Activated CD4-positive, alpha-beta T cell treated with anti-CD3 and anti-CD28 coated beads, Interleukin-2, amount 50 U/mL, for 48 hours (primary cell): ENCODE measurements at places on chromosomes 16 and 17.

- DNase-seq, result no peak
These were observed 36.5 kb downstream of the CYTH1 start for GRCh38 chr17:78745407-78746088.

DNA sequence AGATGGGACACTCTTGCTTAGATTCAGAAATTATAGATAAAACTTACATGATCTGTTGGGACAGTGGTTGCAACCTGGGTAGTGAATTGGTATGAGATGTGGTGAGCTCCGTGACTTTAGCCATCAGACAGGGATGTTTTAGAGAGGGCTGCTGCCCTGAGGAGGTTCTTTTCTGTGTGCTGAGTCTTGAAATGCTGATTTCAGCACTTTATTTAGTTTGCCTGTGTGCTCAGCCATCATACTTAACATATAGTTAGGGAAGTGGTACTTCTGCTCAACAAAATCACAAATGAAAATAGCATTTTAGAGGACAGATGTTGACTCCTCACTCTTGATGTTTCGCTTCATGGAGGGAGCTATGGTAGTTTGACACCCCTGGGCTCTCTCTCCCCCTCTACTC lies 95.9 kb upstream of the CDH13 start:
- DNase-seq, result no peak

DNA sequence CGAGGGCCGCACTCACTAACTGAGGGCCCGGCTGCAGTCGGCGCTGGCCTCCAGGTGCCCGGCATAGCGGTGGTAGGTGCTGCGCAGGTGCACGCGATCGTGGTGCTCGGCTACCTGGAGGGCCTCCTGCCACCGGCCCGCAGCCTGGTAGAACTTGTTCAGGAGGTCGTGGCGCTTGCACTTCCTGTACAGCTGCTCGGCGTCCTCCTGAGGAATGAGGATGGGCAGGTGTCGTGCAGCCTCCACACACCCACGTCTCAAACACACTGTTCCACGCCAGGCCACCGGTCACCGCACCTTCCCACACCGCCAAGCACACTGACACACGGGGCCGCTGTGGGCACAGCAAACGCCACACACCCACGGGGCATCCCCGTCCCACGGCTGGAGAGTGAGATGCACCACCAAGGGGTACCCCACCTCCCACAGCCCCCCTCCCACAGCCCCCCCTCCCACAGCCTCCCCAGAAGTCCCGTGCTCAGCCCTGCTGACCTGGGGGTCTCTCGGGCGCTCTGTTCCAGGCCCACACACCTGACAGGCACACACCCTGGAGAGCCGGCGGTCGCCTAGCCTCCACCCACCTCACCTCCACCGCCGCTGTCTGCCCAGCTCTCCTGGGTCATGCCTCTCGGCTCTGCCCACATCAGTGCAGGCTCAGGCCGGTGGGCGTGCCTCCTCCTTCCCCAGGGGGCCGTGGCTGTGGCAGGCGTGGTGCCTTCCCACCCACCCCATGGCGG lies 7.4 kb upstream of the TMEM204 start:
- DNase-seq, result no peak

DNA sequence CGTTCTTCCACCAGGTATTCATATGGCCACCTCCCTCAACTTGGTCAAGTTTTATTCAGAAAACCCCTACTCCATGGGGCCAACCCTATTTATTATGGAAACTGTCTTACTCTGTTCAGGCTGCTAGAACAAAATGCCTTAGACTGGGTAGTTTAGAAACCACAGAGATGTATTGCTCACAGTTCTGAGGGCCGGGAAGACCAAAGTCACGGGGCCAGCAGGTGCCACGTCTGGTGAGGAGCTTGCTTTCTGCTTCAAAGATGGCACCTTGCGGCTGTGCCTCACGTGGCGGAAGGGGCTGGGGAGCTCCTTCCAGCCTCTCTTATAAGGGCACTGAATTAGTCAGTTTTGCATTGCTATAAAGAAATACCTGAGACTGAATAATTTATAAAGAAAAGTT lies 74.3 kb downstream of the AXIN2 start:
- no peak for DNase-seq

GRCh38 chr16:74837056-74837455 lies 62.4 kb upstream of the FA2H start:
- DNase-seq, result no peak

DNA sequence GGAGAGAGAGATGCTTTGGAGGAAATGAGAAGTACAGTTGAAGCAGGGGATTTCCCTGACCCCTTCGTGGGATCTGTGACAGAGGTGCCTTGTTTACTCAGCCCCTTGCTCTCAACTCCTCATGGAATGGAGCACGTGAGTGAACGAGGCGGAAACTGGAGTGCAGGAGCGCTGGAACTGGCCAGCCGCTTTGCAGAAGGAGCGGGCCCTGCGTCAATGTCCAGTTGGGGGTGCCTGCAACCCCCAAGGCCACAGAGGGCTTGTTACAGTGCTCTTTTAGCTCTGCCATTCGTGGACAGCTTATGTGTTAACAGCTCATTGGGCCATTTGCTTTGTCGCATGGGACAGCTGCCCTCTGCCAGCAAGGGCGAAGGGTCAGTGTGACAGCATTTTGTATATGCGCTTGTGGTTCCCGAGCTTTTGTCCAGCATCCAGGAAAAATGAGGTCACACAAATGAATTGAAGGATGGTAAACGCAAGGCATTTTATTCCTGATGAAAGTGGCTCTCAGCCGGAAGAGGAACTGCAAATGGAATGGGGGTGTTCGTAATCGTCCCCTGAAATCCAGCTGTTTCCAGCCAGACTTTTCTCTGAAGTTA lies 1395.1 kb downstream of the CDH8 start:
- DNase-seq, result no peak

- DNase-seq, result no peak
These were observed 54.8 kb downstream of the TEX14 start for GRCh38 chr17:58637011-58637570.

GRCh38 chr17:38428112-38428642 lies at the start of gene ARHGAP23:
Gene ARHGAP23 (plus strand): TSS chr17:38428464. CDS start chr17:38428486, 22 bp downstream.
- DNase-seq, result peak; percentile 34

GRCh38 chr16:8179615-8180014 lies 410.7 kb downstream of the TMEM114 start:
- DNase-seq, result no peak

DNA sequence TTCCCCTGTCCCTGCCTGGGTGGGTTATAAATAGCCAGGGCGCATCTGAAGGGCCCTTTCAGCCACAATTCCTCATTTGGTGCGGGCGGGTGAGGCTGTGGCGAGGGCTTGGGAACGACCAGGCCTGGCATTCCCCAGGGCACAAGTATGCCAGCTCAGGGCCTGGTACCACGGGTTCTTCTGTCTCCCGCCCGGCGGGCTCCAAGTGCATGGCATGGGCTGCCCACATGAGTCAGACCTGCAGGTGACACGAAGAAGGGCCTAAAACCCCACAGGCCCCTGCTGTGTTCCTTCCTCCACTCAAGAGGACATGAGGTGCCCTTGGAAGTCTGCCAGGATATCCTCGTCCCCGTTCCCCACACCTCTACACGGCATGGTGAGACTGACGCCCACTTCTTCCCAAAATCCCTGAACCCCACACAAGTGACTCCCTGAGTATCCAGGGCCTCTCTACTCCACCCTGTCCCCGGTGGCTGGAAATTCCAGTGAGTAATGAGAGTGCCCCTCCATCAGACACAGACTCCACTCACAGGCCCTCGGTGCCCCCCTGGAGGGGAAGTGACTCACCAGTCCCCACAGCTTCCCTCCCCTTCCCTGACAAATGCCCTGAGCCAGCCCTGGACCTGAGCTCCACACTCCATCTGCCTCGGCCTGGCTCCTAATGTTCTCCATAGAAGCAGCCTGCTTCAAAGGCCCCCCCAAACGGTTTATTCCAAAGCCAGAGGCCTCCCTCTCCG lies 68.8 kb downstream of the ABR start:
- no peak for DNase-seq

DNA sequence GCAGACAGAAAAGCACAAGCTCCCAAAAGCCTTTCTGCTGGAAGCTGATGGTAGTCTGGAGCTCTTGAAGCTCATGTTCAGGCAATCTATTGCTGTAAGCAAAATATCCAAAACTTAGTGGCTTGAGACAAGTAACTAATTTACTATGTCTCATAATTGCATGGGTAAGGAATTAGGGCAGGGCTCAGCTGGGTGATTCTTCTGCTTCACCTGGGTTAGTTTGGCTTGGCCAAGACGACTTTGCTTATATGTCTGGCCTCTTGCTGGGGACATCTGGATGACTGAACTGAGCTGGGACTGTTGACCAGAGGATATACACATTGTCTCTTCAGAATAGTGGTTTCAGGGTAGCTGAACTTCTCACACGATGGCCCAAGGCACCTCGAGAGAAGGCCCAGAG lies 96.8 kb upstream of the WSCD1 start:
- no peak for DNase-seq

- no peak for DNase-seq
These were observed 324.6 kb upstream of the CDH11 start for GRCh38 chr16:65446427-65446826.

DNA sequence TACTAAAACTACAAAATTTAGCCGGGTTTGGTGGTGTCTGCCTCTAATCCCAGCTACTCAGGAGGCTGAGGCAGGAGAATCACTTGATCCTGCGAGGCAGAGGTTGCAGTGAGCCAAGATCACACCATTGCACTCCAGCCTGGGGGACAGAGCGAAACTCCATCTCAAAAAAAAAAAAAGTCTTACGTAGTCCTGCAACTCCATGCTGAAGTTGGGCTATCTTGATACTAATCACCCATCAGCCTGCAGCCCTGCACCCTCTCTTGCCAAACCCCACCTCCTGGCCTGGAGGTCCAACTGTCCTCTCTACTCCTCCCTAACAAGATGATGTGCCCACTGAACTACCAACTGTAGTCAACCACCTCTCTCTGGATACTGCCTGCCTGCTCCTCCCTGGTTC lies 4.8 kb downstream of the TMEM170A start:
- no peak for DNase-seq

DNA sequence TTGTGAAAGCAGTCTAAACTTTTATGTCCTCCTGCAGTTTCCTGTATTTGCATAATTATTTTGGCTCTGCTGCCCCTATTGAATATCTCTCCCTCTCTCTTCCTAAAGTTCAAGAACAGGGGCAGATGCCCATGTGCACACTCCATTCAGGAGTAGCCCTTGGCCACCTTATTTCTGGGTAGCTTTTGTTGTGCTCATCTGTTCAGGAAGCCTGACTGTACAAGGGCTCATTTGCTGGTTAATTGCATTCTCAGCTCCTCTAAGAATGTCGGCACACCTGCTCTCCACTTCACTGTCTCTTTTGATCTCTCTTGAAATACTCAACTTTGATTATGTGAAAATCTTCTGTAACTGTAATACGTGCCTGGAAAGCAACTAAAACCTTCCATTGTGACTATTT lies 1378.8 kb upstream of the CDH8 start:
- no peak for DNase-seq

GRCh38 chr16:88569614-88569984 lies 604 bp upstream of the ZC3H18 start:
- DNase-seq, result no peak

GRCh38 chr17:60423865-60424264 lies 1.6 kb downstream of the CHCT1 start:
- no peak for DNase-seq

GRCh38 chr16:11051879-11052808 lies 107.8 kb downstream of the CLEC16A start:
- DNase-seq, result peak; percentile 84
